ENCODE measurements at places on chromosomes 16 and 17.

GRCh38 chr17:14940108-14940937 lies 324.8 kb downstream of the PMP22 start:
- DNase-seq, result no peak

DNA sequence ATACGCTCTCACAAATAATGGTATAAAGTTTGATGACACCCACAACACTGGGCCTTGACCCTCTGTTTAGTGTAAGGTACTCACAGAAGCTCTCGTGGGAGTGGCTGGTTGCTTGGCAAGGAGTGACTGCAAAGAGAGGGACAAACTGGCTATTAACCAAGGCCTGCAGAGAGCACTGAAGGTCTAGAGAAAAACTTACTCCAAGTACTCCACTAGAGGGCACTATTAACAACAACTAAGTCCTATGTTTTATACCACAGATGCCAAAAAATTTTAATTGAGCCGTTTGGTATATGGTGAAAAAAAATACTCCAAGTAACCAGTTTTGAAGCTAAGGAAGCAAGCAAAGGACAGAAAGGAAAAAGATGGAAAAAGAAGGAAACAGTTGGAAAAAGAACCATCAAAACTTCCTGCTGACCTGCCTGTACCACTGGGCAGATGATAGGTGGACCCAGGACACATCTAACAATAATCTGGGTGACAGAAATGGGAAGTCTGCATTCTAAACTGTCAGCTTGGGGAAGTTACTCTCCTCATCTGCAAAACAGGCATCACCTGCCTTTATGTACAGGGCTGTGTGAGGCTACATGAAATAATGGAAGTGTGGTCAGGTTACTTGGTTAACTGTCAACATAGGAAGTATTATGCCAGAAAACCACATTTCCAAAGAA lies 23.2 kb downstream of the DYNC1LI2 start:
- DNase-seq, result no peak

- no peak for DNase-seq
Observed at GRCh38 chr17:77873500-77874302, 84.8 kb upstream of the TNRC6C start.

- DNase-seq, result no peak
Observed at GRCh38 chr16:2586241-2586640, 48.4 kb downstream of the PDPK1 start.

DNA sequence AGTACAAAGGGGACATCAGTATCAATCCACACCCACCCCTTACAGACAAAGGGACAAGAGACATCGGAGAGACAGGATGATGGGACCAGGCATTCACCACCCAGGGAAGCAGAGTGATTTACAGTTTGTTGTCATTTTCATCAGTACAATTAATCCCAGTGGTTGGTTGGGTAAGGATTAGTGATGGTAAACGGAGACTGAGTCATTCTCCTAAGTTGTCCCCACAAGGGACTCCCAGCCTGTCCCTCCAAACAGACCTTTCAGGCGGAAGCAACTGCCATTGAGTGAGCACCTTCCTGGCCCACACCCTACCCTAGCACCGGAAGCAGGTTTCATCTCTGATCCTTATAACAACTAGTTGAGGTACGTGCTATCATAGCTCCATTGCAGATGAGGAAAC lies 11.2 kb downstream of the PPL start:
- no peak for DNase-seq

DNA sequence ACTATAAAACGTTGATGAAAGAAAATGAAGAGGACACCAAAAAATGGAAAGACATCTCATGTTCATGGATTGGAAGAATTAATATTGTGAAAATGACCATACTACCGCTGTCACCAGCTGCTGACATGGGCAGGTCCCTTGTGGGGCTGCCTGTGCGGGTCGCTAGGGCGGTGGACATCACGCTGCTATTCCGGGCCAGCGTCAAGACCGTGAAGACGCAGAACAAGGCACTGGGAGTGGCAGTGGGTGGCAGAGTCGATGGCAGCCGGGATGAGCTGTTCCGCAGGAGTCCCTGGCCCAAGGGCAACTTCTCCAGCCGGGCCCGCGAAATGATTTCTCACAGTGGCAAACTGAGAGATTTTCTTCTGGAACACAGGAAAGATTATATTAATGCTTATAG lies 48.2 kb upstream of the NSRP1 start:
- no peak for DNase-seq

GRCh38 chr16:53704445-53704813 lies 473 bp downstream of the FTO start:
- no peak for DNase-seq

DNA sequence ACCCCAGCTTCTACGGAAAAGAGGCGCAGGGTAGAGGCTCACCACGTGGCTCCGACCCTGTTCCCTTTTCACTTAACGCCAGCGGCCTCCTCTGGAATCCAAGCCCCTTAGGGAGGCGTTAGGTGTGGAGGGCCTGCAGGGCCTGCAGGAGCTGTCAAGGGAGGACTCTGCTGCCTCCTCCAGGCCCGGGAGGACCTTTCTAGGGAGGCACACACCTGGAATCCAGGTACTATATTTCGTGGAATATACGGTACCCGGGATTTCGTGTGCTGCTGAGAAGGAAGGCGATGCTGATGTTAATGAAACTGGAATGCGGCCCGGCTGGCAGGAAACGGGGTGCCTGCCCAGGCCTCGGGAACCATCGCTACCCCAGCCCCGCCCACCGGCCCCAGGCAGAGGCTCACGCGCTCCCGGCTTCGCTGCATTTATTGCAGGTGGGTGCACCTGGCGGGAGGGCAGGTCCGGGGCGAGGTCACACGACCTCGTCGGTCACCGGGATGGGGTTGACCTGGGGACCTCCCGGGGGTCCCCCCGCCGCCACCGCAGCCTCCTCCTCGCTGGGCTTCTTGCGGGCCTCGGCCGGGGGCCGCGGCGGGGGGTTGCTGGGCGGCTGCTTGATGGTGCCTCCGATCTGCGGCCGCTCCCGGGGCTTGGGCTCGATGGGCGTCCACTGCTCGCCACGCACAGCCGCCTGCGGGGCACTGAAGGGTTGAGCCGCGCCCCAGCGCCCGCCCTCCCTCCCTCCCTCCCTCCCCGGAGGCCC lies 4.7 kb downstream of the IL17C start:
- no peak for DNase-seq

DNA sequence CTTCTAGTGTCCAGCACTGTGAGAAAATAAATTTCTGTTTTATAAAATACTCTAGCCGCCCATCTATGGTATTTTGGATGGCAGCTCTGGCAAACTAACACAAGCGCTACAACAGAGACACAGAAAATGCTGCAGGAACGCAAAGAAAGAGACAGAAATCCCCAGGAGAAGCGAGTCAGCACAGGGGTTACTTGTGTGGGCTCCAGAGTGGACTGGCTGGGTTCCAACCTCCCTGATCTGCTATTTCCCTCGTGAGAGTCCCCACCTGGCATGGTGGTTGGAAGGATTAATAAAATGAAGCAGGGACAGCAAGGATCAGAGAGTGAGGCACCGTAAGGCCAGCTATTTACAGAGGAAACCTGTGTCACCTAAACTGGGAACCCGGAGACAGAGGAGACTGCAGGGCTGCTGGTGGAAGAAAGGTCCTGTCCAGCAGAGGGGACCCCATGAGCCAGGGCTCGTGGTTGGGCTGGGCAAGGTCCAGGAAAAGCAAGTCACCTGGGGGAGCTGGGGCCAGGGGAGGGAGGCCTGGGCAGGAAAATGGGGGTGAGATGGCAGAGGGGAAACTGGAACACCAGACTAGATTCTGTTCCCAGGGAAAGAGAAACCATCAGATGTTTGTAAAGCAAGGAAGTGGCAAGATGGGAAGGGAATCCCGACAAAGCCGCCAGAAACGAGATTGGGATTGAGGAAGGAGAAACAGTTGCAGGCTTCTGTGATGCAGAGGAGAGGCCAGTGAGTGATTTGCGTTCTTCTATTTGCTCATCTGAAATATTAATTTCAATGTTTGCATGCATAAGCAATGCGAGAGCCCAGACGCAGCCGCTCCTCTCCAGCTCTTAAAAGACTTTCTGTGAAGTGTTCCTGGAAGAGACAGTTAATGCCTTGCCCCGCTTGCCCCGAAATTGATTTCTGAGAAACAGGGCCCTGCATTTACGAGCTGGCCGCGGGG lies 63.0 kb upstream of the TEKT3 start:
- no peak for DNase-seq

- no peak for DNase-seq
Observed at GRCh38 chr17:45867171-45867570, 22.5 kb downstream of the SPPL2C start.

Data from stimulated activated CD4-positive, alpha-beta T cell treated with anti-CD3 and anti-CD28 coated beads, Interleukin-2, amount 100 ng/mL, for 24 hours (primary cell).